Gastroesophageal sphincter (tissue), 4 donors: ENCODE measurements at places on chromosomes 4 and X.
A peak's percentile ranks its signal among the peaks of the same experiment; 100 is the strongest.

GRCh38 chrX:118983513-118983912, 9.1 kb downstream of the LONRF3 start:
- ATAC-seq = no peak

GRCh38 chrX:1045680-1046314, 166.7 kb downstream of the CRLF2 start:
- no peak for ATAC-seq

DNA sequence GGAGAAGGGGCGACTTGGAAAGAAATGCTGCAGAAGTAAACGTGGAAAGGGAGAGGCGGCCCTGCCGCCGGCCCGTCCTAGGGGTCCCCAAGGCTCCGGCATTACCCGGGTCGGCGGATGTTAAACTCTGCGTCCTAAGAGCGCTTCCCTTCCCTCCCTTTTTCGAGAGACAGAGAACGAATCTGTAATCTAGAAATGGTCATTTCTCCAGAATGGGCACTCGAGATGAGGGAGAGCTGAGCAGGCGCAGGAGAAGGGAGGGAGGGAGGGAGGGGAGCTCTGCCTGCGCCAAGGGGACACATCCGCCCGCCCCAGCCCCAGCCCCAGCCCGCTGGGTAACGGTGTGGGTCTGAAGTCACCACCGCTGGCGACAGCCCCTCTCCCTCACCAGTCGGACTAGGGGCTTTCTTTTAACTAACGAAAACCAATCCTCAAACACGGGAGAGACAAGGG, 1.7 kb downstream of the HCFC1 start:
- ATAC-seq = no peak

- ATAC-seq = peak; percentile 65
Measured at GRCh38 chr4:3304831-3305609, 12.2 kb downstream of the RGS12 start.

GRCh38 chr4:119615068-119615719, 13.4 kb downstream of the PDE5A start:
- ATAC-seq = no peak

GRCh38 chr4:44704673-44705072, 21.7 kb downstream of the GNPDA2 start:
- ATAC-seq = no peak

- ATAC-seq = no peak
Measured at GRCh38 chr4:142703694-142704309, 142.3 kb downstream of the INPP4B start.

DNA sequence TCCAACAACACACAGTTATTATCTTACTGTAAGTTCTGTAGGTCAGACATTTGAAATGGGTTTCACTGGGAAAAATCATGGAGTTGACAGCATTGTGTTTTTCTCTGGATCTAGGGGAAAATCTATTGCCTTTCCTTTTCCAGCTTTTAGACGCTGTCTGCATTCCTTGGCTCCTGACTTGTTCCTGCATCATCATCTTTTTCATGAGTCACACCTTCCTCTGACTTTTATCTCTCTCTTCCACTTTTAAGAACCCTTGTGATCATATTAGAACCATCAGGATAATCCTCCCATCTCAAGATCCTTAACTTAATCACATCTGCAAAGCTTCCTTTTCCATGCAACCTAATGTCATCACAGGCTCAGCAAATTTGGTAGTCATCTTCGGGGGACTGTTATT, 1454.8 kb downstream of the RPA4 start:
- ATAC-seq = no peak

DNA sequence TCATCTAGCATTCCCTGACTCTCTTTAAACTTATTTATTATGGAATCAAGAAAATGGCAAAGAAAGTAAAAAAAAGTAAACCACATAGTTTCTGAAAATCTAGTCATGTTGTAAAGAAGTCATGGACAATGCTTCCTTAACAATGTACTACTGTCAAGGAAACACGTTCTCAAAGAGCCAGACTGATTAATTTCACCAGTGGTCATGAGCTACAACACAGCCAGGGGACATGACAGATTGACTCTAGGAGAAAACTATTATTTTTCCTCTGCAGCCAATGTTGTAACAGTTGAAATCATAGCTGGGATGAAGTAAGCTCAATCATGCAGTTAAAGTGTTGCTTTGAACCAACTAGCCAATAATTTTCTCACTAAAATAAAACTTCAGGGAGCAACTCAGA, 109.2 kb downstream of the MAPK10 start:
- ATAC-seq = peak; percentile 25

DNA sequence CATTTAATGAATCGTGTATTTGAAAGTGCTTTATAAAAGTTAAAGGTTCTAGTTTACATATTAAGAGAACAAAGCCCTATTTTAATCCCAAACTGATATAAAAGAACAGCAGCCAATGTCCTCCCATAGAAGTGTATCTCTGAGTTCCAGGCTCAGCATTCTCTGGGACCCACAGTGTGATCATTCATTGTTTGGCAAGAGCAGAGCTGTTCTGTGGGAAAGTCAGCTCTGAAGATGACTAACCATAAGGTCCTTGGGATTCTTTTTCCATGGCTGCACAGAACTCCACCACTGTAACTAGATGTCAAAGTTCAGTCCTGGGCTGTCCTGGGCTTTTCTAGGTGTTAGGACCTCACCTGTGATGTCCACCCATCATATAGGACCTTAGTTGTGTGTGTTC, 157.0 kb upstream of the TLL1 start:
- ATAC-seq = no peak

GRCh38 chr4:1600811-1601532, 83.1 kb downstream of the FAM53A start:
- no peak for ATAC-seq

DNA sequence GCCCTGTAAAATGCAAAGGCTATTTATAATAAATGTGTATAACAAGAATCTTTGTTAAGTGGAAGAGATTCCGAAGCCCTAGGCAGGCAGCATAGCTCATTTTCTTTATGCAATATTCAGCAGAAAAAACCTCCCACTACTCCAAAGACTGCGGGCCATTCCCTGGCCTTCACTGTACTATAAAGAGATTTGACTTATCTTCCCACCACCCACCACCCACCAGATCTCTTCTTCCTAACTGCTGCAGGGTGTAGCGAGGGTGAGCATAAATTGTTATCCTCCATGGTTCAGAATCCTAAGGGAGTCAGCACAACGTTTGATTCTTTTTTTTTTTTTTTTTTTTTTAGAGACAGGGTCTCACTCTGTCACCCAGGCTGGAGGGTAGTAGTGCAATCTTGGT, 114.8 kb downstream of the NSUN7 start:
- ATAC-seq = no peak

DNA sequence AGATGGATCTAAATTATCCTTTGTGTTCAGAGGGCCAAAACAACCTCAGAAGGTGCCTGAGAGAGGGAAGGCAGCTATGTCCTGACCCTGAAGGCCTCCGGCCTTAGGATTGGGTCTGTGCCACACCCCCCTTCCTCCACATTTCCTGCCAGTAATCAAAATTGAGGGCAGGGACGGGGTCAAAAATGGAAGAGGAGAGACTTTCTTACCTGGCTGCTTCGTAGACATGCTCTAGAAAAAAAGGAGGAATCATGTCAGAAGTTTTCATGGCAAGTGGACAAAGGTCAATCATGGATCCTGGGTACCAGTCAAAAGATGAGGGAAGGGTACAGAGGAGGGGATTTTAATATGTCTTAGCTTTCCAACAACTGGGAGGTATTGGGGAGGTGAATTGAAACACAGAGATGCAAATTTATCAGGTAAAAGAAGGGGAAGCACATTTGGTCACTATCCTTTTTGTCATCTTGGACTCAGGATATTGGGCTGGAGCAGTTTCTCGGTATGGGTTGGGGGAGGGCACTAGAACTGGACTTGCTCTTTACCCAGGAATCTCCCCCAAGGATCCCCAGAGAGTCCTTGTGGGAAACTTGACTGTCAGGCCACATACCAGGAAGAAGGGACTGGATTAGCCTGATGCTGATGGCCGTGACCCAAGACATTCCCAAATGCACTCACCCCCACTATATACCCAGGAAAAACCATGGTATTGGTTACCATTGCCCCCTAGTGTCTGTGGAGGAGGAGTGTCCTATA, 17.1 kb downstream of the VSIG4 start:
- no peak for ATAC-seq

DNA sequence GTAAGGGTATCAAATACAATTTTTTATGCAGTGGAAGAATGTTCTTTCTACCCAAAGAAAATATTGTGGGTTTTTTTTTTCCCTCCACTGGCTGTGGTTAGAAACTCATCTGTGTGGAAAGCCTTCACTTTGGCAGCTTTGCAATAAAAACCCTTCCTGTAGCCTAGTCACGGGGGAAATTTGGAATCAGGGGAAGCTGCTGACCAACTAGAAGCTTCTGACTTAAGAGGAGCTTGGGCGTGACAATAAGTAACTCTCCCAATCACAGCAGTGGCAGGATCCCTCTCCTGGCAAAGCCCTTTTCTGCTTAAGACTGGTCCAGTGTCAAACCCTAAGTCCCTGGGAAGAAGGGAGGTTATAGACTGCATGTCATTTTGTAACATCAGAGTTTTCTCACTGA, 87.9 kb downstream of the LRRC66 start:
- ATAC-seq = no peak

GRCh38 chr4:47561331-47561730, 76.3 kb downstream of the ATP10D start:
- no peak for ATAC-seq

DNA sequence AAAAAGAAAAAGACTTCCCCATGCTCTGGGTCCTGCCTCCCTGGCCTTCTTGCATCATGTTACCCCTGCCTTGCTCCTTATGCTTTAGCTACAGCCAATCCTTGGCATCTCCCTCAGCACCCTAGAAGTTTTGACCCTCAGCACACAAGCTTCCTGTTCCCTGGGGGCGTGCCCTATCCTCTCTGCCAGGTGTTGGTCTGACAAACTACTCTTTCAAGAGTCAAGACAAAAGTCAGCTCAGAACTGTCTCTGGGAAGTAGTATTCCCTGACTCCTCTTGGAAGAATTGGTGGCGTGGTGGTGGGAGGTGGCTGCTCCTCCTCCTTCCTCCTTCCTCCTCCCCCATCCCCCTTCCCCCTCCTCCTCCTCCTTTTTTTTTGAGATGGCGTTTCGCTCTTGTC, 41.0 kb downstream of the PRPS1 start:
- ATAC-seq = no peak

DNA sequence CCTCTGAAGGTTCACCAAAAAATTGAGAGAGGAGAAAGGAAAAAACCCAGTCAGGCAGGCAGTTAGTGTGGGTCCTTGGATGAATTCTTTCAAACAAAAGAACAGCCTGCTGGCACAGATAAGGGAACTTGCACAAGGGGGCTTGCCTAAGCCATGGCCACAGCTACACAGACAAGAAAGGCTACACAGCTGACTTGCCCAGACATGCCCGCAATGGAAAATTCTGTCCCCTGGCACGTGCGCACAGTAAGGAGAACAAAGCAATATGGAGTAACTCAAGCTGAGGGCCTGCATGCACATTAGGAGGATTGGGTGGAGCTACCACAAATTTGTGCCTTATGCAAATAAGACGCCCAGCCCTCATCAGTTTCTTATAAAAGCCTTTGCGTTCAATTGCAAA, 512.5 kb upstream of the HTR2C start:
- ATAC-seq = no peak

DNA sequence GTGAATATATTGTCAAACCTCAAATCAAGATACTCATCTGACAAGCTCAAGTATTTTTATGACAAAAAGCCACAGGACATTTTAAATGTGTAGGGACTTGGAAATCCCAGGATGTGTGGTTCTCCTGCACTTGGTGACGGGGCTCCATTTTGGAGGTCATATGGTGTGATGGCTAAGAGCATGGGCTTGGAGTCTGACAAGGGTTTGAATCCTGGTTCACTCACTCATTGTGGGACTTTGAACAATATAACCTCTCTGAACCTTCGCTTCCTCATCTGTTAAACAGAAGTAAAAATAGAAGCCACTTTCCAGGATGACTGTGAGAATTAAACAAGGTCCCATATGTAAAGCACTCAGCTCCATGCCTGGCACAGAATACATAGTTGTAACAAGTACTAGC, 99.6 kb downstream of the SMIM20 start:
- no peak for ATAC-seq

DNA sequence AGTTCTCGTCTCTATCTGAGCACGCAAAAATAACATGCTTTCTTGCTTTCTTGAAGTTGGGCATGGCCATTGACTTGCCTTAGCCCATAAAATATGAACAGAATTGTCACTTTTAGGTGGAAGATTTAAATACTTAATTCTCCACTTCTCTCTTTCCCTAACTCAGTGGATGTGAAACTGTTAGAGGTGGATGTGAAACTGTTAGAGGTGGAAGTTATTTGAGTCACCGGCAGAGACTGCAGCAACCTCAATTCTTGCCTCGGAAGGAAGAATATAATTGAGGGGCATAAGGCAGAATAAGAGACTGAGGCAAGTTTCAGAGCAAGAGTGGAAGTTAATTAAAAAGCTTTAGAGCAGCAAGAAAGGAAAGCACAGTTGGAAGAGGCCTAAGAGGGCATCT, 2.8 kb upstream of the PARM1 start:
- no peak for ATAC-seq

DNA sequence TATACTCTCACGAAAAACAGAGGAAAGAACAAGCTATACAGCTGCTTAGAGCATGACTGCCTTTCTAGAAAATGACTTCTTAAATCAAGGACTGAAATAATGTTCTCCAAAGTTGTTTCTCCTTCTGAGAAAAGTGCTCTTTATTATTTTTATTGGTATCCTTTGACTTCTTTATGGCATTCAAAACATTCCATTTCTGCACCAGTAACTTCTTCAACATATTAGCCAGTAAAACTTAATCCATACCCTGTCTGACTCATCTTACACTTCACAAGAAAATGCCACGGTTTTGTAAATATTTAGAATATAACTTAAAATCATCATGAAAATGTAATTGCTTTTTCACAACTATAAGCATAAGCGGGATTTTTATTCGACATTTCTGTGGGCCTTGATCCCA, 180.4 kb downstream of the NR3C2 start:
- no peak for ATAC-seq

DNA sequence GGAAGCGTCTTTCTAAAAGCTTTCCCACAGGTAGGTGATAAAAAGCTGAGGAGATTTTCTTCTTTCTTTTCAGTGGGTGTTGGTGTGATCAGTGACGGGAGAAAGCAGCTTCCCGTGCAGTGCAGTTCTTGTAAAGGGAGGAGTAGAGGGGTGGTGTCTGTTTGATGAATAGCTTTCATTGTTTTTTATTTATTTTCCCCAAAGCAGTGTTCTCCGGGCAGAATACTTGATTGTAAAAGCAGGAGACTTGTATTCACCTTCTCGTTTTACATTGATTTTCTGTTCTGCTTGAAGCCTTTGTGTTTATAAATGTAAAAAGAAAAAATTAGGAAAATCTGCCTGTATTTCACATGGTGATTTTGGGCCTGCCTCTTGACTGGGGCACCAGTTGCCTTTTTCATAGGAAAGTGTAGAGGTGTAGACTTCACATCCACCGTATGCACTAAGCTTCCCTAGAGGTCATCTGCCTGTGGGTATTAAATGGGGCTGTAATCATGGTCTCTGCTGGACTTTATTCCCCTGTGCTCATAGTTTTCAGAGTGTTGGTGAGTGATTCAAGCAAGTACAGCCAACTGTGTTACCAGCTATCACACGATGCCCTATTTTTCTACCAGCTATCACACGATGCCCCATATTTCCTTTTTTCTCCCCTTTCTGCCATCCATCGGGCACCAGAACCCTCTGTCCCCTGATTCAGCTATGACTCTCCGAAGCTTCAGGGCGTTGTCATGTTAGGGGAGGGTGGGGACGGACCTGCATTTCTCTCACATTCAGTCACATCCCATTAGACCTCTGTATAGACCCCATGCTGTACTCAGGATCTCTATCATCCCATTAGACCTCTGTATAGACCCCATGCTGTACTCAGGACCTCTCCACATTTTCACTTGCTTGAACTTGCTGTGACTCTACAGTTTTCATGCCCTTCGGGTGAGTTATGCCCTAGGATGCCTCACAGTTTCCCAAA, 526.5 kb downstream of the TRIML1 start:
- no peak for ATAC-seq

GRCh38 chr4:154602404-154603020, 9.9 kb downstream of the FGG start:
- no peak for ATAC-seq
